ENCODE measurements at places on chromosomes 5 and 9.
A peak's percentile ranks its signal among the peaks of the same experiment; 100 is the strongest.

DNA sequence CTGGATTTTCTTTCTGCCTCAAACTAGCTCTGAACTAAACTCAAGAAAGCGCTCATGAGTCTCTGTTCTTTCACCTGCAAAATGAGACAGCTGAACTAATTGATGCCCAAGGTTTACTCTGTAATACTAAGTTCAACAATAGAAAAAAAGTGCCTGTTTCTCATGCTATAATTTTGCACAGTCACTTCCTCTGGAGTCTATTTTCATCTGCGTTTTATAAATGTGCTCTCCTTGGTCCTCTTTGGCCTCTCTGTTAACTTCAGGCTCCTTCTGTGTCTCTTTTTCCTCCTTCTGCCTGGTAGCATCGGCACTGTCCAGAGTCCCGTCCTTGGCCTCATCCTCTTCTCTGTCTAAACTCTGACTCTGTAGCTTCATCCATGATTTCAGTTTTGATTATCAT is 311.9 kb upstream of the TLE4 start:
- DNase-seq: no peak

- no peak for DNase-seq
Measured at GRCh38 chr5:103674251-103674650, 111.7 kb upstream of the NUDT12 start.

- no peak for DNase-seq
Measured at GRCh38 chr9:136644343-136644592, 18.4 kb upstream of the EGFL7 start.

- DNase-seq: no peak
Measured at GRCh38 chr9:81002242-81002641, 687.1 kb downstream of the TLE1 start.

GRCh38 chr5:65624025-65624570 is at the start of gene TRIM23:
Gene TRIM23, minus strand, starts transcription at chr5:65624333. Its CDS starts 59 bp downstream, at chr5:65624274.
- peak; percentile 90 for DNase-seq

DNA sequence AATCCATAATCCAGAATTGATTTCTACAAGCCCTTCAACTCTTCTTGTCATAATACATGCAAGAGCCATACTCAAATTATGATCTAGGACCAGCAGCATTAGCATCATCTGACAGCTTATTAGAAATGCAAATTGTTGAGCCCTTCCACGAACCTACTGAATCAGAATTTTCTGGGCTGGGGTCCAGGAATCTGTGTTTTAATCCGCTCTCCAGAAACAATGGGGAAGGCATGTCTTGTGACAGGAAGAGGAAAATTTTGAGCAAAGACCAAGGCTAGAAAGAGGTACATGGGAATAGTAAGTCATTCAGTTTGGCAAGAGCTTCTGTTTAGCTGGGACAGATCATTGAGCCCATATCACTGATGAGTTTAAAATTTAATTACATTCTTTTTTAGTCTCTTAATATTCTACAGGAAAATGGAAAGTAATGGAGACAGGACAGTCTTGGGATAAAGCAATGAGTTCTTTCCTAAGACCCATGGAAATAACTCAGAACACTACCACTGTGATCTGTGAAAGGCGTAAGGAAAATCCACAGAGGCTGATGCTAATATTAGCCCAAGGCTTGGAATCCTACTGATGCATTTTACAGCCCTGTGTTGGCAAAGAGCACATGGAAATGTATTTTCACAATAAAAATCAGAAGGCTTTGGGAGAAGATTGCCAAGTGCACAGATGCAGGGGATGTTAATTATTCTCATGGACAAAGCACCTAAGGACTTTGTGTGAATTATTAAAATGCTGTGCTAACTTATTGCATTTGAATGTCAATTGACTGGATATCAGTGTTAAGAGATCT is 73.7 kb upstream of the STK32A start:
- no peak for DNase-seq

DNA sequence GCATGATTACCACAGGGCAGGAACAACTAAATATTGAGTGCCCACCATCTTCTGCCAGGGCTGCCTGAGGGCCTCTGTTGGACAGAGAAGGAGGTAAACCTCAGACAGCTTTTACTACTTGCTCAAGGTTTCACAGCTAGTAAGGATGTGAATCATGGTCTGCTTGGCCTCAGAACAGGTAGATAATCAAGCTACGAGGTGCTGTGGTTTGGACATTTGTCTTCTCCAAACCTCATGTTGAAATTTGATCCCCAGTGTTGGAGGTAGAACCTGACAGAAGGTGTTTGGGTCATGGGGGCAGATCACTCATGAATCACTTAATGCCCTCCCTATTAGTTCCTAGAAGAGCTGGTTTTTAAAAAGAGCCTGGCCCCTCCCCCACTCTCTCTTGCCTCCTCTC is 541.2 kb upstream of the TRPC7 start:
- no peak for DNase-seq

DNA sequence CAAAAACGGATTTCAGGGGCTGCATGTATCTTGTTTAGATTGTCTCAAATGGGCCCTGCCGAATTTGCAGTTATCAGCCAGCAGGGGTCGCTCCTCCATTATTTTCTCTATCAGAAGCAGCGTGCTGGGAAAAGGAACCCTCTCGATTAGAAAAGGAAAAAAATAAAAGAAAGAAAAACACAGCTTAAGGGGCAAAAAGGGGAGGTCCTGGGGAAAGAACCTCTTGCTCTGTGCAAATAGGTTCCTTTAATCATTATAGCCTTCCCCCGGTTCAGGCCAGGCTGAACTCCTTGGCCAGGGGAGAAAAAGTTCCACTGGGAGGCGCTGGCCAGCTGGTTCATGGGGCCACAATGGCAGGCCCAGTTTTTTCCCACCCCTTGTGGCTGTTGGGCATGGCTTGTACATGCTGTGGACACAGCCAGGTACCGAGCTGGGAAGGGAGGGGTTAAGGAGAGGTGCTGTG is 25.0 kb upstream of the CAPSL start:
- DNase-seq: no peak

- DNase-seq: no peak
Measured at GRCh38 chr5:16700081-16700480, 83.3 kb upstream of the RETREG1 start.

- no peak for DNase-seq
Measured at GRCh38 chr5:41695920-41696582, 174.2 kb downstream of the OXCT1 start.

GRCh38 chr5:175325681-175326080 is 118.3 kb downstream of the DRD1 start:
- no peak for DNase-seq

DNA sequence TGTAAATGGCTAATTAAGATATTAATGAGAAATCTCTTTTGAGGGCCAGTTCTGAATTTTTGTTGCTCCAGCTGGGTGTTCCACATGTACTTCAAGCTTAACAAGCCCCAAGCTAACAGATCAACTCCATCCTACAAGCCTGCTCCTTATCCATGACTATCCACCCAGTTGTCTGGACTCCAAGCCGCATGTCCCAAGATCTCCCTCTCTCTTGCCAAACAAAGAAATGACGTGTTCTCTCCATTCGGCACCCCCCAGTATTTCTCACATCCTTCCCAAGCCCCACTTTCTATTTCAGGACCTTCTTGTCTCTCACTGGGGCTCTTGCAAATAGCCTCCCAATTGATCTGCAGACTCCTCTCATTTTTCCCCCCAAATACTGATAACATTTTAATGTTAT is 15.8 kb upstream of the PTPN3 start:
- no peak for DNase-seq

DNA sequence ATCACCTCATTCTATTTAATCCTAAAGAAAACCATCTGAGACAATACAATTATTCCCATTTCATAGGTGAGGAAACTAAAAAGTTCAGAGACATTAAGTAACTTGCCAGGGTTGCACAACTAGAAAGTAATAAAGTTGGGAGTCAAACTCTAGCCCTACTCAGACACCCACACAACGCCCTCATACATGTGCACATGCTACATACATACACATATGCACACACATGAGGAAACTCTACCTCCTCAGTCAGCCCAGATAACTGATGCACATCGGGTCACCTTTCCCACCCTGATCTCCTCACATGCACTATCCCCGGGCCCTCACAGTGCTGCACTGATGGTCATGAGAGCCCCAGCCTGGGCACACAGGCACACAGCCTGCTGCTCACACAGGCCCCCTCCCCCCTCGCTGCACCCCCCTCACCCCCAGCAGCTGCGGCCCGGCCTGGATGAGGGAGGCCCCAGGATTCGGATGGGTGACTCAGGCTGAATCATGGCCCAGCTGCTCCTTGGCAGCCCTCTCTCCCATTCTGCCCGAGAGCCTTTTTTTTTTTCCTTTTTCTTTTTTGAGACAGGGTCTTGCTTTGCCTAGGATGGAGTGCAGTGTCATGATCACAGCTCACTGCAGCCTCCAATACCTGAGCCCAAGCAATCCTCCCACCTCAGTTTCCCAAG is 5.0 kb upstream of the GPRIN1 start:
- no peak for DNase-seq

DNA sequence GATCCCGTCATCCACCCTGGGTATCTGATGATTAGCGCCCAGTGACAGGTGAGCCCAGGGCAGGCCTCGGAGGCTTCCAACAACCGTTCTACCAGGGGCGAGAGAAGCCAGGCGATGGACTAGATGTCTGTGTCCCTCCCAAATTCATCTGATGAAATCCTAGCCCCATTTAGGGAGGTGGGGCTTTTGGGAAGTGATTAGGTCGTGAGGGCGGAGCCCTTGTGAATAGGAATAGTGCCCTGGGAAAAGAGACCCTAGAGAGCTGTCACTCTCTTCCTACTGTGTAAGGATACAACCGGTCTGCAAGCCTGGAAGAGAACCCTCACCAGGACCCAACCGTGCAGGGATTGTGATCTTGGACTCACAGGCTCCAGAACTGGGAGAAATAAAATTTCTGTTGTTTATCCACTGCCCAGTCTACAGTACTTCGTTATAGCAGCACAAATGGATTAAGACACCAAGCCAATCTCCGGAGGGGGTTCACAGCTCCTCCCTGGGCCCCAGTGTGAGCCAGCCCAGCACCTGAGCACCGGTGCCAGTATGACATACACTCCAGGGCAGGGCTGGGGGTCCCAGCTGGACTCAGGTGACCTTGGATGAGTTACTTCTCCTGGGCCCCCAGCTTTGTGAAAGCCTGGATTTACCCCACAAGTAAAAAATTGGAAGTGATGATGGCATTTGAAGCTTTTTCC is 162.2 kb downstream of the DAB2IP start:
- no peak for DNase-seq

DNA sequence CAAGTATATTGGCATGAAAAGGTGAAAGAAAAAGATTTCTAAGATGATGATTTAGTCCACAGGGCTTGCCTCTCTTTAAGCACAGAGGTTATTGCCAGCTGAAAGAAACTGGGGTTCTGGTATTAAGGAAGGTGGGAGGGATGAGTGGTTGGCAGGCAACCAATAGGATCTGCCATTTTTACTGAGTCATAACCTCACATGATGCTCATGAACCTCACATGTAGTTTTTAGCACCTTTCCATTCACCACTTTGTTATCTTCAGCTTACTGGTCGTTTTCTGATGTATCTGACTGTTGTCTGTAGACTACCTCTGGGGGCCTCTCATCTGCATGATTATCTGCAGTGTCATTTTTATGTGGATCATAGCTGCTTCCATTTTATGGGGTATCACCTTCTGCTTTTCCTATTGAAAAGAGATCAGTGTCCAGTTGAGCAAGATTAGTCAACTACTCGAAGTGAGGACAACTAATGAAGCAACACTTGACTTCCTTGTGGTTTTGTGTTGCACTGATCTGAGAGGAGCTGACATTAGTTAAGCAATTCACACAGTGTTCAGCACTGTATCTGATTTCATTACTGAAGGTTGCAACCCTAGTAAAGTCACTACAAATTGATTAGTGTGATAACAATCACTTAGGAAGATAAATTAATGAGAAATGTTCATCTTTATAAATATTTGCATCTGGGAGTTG is 186.3 kb downstream of the SGCD start:
- DNase-seq: no peak

DNA sequence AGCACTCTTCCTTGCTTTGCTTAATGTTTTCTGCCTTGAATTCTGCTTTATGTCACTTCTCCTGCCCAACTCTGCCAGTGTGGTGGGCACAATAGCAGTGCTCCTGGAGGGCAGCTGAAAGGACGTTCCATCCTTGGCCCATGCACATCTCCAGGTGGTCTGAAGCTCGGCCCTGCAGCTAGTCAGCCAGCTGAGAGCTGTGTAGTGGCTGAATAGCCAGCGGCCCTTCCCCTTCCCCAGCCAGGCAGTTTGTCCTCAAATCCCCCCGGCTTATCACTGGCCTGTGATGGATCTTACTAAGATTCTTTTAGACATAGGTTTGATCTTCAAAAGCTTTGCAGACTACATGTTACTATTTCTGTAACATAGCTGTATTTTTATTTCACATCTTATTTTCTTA is 42.7 kb upstream of the ANGPTL2 start:
- no peak for DNase-seq

GRCh38 chr9:109779711-109780452 is at the start of gene PALM2AKAP2:
Gene PALM2AKAP2, plus strand, starts transcription at chr9:109780198. Its CDS starts 291 bp downstream, at chr9:109780489.
- peak; percentile 6 for DNase-seq

DNA sequence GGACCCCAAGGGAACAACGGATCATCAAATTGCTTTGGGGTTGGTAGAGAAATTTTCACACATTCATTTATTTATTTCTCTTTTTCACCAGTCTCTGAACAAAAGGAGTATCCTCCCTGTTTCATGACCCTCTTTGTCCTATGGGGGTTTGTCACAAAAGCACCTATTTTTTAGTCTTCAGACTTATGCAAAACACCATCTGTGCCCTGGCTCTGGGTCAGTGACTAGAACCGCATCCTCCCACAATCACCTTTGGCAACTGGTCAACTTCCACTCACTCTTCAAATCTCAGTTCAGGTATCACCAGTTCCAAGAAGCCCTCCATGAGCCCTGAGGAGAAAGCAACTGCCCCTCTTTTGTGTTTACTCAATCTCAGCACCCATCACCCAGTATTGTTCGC is 395.7 kb downstream of the CDK5RAP2 start:
- no peak for DNase-seq

- no peak for DNase-seq
Measured at GRCh38 chr5:168667301-168667840, 88.2 kb upstream of the PANK3 start.

- peak; percentile 63 for DNase-seq
Measured at GRCh38 chr5:179530069-179530998, 20.0 kb upstream of the RUFY1 start.

DNA sequence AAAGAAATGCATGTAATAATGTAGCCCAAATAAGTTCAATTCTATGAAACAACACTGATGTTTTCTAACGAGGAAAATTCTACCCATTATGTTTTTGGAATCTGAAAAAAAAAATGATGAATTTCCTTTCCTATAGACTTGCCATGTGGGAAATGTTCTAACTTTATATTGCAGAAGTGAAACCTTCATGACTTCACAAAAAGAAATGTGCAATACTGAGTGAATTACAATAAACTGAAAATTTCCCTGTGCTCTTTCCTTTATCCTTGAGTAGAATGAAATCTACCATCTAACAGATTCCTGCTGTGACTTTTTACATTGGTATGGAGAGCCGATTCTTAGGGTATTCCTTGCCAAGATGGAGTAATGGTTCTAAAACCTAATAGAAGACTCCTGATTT is 1622.5 kb downstream of the MAT2B start:
- DNase-seq: no peak

GRCh38 chr5:63961598-63962161 is 565 bp downstream of the HTR1A start:
- no peak for DNase-seq

DNA sequence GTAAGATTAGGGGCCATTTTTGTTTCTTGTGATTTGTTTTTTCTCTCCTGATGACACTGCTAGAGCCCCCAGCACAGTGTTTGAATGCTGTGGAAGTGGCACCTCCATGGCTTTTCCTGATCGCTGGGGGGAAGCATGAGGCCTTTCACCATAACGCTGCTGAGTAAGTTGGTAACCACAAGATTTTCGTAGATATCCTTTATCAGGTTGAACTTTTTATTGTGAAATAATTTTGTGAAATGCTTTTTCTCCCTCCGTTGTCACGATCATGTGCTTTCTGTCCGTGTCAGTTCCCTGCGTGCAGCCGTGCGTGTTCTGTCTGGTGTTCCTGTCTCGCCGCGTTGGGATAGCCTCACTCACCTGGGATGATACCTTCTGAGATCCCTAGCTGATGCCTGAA is 59.4 kb downstream of the EHMT1 start:
- DNase-seq: no peak
